ENCODE measurements at places on chromosomes 3 and 15.

DNA sequence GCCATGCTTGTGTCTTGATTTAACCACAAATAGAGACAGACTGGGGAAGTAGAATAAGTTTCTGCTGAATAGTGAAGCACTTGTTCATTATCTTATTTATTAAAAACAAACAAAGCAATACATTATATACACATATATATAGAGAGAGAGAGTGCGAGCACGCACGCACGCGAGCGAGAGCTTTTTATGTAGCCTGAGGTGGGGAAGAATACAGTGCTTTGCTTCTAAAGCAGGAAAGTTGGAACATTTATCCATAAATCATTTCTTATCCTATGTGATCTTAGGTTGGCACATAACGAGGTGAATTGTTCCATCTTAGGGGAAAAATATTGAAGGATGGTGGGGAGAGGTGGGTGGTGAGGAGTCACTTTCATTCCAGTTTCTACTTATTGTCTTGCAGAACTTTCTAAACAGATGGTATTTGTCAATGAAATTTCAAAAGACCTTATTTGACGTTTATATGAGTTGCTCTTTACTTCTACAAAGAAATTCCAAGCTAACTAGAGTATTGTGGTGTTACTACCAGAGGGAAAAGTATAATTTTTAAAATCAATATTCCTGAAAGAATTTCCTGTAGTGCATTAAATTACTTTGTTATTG lies 110.0 kb downstream of the ATG7 start:
- no peak for DNase-seq

DNA sequence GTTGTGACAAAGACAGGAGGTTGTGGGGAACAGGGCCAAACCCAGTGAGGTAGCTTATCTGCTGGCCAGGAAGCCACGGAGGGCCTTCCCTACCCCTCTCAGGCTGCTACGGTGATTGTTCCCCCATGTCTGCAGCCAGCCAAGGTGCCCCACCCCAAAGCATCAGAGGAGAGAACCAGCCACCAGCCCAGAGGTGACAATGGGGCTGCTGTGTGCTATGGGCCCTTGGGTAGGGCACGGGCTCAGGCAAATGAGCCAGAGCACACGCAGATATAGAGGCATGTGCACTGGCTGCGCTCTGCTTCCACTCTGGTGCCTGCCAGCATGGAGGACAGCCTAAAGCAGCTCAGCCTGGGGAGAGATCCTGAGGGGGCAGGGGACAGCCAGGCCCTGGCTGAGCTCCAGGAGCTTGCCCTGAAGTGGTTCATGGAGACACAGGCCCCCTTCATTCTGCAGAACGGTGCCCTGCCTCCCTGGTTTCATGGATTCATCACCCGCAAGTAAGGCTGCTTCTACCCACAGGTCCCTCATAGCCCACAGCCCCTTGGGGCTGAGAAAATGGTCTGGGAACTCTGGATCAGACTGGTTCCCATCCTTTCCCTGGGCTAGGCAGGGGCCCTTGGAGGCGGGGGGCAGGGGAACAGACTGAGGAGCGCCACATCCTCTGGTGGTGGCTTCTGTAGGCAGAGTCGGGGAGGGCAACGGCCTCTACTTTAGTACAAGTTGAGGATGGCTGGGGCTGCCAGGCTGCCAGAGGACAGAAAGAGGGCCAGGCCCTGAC lies at the start of gene SH2D7:
Gene SH2D7 (plus strand): TSS at position 301 of the 781 bp plus-strand sequence. CDS start 24 bp downstream, at position 325.
- DNase-seq = no peak

GRCh38 chr3:154956815-154957214 lies 123.3 kb upstream of the MME start:
- DNase-seq = no peak

DNA sequence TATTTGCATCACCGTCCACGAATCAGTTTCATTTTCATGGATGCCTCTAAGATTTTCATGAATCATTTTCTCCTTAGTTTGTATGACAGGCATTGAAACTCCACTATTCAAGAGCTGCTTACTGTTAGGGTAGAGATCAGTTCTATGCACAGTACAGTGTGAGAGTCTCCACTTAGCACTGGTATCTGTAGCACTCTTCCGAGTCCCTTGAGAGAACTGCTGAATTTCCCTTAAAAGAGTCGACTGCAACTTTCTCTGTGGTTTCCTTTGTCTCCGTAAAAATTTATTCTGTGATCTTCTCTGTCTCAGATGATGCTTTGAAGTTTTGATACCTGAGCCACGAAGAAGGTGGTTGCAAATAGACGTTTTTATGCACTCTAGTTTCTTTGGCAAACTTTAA lies 14.8 kb downstream of the GTPBP8 start:
- no peak for DNase-seq

DNA sequence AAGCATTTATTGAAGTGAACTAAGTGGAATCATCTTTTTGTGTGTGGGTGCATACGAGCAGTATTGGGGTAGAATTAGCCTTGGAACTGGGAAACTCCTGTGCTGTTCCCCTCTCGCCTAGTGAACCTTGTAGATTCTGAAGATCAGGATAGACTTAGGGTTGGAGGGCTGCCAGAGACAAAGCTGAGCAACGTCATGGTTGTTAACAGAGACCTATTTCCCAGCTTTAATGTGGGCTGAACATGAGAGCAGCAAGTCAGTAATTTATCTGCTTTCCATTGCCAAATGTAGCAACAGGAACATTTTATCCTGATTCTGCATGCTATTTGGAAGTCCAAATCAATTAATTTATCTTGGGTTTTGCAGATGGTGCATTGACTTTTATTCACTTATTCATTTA lies 246.6 kb downstream of the IL20RB start:
- no peak for DNase-seq

- no peak for DNase-seq
Measured at GRCh38 chr15:62940093-62940754, 102.3 kb upstream of the TPM1 start.

- no peak for DNase-seq
Measured at GRCh38 chr3:45777111-45777745, 19.1 kb downstream of the SLC6A20 start.

- no peak for DNase-seq
Measured at GRCh38 chr15:58021332-58022230, 43.9 kb downstream of the ALDH1A2 start.

DNA sequence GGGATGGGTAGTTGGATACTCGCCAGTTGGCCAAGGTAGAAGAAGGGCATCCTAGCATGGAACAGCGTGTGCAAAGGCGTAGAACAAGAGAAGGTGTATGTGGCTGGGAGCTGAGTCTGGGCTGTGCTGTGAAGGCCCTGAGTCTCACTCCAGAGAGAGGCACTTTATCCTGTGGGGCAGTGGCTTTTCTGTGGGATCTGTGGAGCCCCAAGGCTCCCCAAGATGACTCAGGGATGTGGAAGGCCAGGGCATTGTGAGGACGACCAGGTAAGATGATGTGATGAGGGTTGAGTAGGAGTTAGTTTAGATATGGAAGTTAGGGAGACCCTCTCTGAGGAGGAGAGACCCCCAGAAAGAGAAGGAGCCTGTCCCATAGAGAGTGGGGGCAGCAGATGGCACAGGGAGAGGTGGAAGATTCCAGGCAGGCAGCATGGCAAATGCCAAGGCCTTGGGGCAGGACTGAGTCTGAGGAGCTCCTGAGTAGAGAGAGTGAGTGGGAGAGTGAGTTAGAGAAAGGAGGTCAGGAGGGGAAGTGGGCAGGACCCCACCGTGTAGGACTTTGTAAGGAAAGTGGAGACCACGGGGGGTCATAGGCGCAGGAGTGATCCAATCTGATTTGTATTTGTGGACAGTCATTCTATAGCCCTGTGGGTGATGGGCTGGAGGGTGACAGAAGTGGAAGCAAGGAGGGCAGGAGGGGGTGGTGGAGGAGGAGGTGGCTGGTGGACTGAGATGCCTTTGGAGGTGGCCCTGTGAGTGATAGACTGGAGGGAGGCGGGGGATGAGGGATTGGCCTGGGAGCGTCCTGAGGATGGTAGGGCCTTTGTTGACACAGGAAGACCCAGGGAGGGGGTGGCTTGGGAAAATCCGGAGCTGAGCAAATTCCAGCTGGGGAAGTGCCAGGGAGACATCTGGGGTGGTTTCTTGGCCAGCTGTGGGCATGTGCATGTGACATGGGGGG lies 50.3 kb downstream of the FBLN2 start:
- no peak for DNase-seq

GRCh38 chr3:46059432-46059831 lies 32.1 kb upstream of the XCR1 start:
- no peak for DNase-seq

GRCh38 chr3:138062626-138063025 lies 52.7 kb downstream of the CLDN18 start:
- no peak for DNase-seq

GRCh38 chr15:99454941-99455788 lies 110.6 kb upstream of the MEF2A start:
- peak; percentile 88 for DNase-seq

DNA sequence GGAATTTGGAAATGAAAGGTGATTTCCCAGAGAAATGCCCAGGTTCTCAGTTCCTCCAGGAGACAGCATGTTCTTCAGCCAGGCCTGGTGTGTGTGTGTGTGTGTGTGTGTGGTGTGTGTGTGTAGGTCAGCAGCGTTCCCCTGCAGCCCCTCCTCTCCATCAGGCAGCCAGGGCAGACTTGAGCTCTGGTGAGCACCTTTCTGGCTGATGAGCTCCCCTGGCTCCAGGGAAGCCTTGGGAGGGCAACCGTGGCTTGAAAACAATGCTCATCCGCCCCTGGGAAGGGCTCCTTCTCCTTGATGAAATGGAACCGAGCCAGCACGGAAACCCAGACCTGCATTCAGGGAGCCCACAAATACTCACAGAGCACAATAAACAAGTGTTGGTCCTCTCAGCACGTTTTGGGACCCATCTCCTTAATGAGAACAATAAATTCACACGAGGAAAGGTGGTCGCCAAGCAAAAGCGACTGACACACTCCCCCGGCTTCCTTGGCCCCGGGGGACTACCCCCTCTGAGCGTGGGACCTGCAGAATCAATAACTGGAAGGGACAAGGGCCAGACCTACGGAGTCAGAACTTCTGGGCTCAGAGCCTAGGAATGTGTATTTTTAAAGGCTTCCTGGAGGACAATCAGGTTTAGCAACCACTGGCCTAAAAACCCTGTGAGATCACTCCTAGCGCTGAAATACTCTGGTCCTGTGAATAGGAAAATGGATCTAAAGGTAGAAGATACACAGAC lies 38.6 kb upstream of the HES1 start:
- DNase-seq = no peak

DNA sequence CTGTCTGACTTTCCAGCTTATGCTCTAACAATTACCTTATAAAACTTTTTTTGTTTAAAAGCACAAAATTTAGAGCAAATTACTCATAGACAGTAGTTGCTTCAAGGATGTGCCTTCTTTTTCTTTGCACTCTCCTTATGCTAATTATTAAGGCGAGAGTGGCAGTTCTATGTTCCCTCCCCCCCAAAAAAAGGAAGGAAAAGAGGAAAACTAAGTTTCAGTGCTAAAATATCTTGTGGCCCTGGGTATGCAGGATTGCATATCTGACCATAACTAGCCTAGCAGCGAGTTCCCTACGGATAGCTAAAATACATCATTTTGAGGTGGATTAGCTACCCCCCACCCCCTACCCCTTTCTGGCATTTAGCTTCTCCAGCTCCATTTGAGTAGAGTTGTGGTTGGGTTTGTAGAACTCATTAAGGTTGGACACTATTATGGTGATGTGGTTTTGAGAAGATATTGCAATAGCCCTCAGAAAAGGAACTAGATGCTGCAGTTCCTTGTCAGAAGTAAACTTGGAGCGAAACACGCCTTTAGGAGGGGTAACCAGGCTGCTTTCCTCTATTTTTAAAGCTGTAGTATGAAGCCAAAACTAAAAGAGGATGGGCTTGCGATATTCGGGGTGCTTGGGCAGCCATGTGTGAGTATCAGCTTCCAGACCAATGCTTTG lies 174.6 kb downstream of the AKAP13 start:
- no peak for DNase-seq

- no peak for DNase-seq
Measured at GRCh38 chr3:71565976-71566375, 17.6 kb downstream of the FOXP1 start.

DNA sequence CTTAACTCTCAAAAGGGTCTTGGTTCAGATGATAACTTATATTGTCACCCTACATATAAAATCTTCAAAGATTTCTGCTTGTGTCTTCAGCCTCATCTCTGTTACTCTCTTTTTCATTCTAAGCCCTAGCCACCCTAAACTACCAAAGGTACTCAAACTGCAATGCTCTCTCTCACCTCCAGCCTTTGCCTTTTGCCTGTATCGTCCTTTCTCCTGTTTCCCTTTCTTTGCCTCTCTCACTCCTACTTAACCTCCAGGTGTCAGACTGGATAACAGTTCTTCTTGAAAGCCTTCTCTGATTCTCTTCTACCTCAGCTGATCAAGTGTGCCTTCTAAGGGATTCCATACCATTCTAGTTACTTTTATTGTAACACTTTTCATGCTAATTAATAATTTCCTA lies 149.8 kb downstream of the SERPINI1 start:
- no peak for DNase-seq

- DNase-seq = no peak
Measured at GRCh38 chr3:67529337-67529736, 125.1 kb downstream of the SUCLG2 start.

DNA sequence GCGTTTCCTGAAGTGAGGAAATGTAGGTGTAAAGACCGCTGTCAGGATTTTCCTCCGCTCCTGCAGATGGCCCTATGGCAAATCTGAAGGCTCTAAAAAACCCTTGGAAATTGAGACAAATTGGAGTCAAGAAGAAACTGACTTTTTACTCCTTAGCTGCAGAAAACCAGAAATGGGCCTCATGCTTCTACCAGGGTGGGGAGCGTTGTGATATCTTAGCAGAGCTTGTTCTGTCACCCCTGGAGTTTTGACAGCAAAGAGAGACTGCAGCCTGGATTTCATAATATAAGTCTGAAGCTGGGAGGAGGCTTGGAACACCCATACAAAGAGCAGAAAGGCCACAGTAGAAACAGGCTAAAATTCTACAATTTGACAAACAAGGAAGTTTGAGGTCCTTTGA lies 283.0 kb upstream of the PLSCR5 start:
- no peak for DNase-seq

GRCh38 chr3:55030938-55031337 lies 103.1 kb upstream of the LRTM1 start:
- no peak for DNase-seq

DNA sequence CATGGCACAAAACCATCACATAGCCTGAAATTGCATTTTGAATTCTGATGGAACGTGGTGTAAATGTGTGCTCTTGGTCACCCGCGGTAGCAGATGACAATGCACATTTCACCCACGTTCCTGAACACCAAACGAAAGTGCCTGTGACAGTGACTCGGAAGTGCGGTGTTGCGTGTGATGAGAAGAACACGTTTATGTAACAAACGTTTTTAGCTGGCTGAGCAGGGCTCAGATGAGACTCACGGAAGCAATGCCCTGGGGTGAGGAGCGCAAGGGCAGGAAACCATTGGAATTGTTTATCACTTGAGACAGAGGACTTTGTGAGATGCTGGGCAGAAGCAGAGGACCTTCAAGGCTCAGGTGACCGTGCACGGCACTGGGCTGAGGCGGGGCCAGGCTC lies 449.2 kb upstream of the CFAP20DC start:
- no peak for DNase-seq
